Stromal cell of bone marrow (primary cell): ENCODE measurements at places on chromosomes 13 and 19.

- DNase-seq = no peak
Observed at GRCh38 chr13:50474088-50474662, 369.3 kb downstream of the DLEU7 start.

GRCh38 chr19:46466536-46467196 lies 4.7 kb downstream of the PNMA8A start:
- DNase-seq = peak; percentile 82

DNA sequence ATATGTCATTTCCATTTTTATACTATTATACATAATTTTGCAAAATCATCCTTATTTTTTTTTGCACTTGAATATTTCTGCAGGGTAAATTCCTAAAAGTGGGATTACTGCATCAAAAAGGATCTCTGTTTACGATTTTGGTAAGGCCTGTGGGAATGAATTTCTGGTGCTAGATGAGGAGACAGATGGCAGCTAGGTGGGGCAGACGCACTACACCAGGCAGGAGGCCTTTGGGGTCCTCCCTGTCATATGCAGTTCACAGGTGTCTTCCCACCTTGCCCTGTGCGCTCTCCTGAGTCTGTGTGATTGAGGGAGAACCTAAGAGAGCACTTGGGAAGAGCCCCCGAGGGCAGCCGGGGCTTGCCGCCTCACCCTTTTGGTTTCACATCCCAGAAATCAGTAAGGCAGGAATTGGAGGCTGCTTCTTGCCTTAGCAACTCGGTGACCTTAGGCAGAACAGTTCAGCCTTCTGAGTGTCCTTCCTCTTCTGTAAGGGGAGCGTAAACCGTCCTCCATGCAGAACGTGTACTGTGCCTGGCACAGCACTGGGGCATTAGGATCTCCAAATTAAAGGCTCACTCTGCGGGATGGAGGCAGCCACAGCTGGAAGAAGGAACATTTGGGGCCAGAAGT lies 13.4 kb upstream of the GJB2 start:
- no peak for DNase-seq

DNA sequence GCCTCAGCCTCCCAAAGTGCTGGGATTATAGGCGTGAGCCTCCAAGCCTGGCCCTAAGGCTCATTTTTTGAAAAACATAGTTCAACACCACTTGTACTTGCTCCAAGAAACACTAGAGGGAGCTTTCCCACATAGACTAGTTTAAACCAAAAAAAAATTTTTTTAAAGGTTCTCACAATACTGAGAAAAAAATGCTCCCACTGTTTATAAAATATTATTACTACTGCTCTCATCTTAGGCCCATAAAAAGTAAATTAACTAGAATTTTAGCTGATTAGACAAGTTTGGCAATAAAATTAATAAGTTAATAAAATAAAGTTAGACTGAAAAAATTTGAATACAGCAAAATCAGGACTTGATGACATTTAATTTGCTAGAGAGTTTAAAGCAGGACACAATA lies 109.5 kb downstream of the TBC1D4 start:
- peak; percentile 47 for DNase-seq

DNA sequence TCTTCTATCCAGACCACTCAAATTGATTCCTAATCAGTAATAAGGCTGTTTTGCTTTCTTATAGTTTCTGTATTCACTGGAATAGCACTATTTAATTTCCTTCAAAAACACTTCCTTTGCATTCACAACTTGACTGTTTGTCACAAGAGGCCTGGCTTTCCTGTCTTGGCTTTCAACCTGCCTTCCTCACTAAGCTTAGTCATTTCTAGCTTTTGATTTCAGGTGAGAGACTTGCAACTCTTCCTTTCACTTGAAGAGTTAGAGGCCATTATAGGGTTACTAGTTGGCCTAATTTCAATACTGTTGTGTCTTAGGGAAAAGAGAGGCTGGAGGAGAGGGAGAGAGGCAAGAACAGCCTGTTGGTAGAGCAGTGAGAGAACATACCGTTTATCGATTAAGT lies 47.0 kb downstream of the SACS start:
- no peak for DNase-seq

- DNase-seq = no peak
Observed at GRCh38 chr19:28523619-28524018, 689.3 kb downstream of the UQCRFS1 start.
